ENCODE measurements at places on chromosomes 5 and 9.

GRCh38 chr9:20561531-20561930, 60.8 kb downstream of the MLLT3 start:
- DNase-seq = no peak

GRCh38 chr5:158155067-158155466, 296.1 kb upstream of the CLINT1 start:
- DNase-seq = no peak

- no peak for DNase-seq
These were observed 93.2 kb downstream of the MYO10 start for GRCh38 chr5:16842896-16843295.

DNA sequence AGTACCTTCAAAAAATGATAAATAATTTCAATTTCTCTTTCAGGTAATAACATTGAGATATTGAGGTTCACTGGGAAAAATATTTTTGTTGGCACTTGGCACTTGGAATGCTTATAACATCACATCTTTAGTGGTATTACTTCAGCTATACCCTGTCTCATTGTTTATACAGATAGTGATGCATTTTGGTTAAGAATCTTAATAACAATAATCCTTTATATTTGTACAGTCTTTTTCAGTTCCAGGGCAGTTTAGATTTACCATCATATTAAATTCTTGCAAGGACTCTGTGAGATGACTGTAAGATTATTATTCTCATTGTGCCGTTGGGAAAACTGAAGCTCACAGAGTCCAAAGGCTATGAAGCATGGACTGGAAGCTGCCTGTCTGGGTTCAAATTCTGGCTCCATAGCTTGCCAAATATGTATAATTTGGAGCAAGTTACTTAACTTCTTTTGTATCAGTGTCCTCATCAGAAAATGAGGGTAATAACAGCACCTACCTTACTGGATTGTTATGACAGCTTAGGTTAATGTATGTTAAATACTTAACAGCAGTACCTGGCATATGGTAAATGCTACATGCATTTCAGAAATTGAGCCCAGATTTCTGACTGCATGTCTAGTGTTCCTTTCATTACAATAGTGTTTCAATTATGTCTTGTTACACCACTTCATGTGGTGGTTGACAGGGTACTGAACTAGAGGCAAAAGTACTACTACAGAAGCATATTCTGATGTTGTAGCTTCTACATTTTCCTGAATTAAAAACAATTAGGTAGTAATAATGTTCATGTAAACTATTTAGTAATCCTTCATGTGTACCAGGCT, 272.2 kb downstream of the PLK2 start:
- DNase-seq = no peak

DNA sequence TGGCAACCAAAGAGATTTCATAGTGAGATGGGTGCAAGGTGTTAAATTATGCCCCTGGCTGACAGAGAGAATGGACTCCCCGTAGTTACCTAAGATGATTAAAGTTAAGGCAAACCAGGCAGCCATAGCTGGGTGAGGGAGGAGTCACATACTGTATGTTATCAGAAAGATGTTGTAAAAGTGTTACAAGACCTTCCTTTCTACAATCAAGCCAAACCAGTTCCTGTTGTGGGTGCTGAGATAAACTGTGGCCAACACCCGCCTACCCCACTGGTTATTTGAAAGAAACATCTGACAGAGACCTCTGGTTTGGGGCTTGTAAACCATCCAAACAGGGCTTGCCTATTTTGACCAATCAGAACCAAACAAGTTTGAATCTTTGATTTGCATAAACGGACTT, 684.7 kb upstream of the NUDT12 start:
- no peak for DNase-seq

DNA sequence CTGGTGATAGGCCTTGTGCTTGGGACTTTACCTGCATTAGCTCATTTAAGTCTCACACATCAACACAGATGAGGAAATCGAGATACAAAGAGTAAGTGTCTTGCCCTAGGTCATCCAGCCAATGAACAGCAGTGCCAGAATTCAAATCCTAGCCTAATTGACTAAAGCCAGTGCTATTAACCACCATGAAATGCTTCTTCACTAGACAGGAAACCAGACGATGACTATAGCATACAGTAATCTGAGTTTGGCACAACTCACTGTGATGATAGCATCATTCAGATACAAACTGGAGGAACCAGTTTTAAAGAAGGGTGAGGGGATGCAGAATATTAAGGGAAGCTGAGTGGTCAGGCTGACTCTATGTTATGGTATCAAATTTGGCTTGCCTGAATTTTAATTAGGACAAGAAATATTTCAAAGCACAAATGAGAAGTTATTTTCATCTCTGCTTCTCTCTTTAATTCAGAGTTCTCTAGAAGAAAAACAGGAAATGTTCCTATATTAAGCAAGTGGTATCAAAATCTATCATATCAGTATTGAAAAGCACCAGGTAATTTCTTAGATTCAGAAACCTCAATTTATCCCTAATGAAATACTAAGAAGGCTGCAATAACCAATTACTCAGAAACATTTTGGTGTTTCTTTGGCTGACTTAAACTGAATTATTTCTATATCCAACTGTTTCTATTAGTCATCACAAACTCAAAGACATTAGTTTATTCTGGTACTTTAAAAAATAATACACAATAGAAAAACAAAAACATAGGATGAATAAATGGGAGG, 147.0 kb upstream of the RASA1 start:
- DNase-seq = peak; percentile 91

- no peak for DNase-seq
These were observed 11.1 kb downstream of the TRIM14 start for GRCh38 chr9:98107926-98108325.

- DNase-seq = no peak
These were observed 19.4 kb downstream of the VLDLR start for GRCh38 chr9:2641033-2641432.

DNA sequence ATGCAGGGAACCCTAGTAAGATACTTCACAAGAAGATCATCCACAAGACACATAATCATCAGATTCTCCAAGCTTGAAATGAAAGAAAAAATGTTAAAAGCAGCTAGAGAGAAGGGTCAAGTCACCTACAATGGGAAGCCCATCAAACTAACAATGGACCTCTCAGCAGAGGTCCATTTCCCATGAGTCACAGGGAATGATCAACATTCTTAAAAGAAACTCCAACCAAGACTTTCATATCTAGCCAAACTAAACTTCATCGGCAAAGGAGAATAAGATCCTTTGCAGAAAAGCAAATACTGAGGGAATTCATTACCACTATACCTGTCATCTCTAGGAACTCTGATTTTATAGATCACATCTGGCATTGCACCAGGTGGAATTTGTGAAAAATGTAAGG, 52.9 kb upstream of the SPATA31E1 start:
- DNase-seq = no peak

- peak; percentile 20 for DNase-seq
These were observed 47.5 kb downstream of the UBE2QL1 start for GRCh38 chr5:6496207-6496584.

DNA sequence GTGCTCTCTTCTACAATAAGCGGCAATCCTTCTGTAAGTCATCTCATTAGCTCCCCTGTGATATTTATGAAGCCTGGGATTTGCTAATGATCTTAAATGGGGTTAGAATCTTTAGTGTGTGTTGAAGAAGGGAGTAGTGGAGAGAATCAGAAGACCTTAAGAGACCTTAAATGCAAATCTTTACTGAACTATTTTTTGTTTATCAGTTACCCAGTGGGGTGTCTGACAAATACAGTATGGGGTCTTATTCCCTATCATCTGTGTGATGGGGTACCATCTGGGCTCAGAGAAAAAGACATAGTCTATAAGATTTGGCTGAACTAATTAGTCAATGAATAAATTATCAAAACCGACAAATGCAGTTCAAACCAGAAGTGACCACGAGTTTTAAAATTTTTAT, 378.4 kb upstream of the SGCD start:
- no peak for DNase-seq

GRCh38 chr5:132372127-132372526, 2.6 kb downstream of the SLC22A5 start:
- DNase-seq = no peak

DNA sequence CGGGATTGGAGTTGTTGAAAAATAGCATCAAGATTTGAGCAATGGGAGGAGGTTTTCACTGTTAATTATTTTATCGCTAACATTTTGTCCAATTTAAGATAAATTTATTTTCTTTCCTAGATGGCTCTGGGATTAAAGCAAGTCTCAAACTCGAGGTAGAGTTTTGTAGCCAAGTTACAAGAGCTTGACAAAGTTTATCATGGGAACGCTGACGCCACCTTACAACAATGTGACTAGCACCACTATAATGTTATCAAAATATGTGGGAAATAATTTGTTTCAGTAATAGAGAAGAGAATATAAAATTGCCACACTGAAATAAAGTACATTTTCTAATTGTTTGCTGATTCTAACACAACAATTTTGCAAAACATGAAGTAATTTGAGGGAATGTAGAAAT, 19.8 kb upstream of the TARS1 start:
- no peak for DNase-seq

GRCh38 chr5:72566746-72567145, 59.5 kb upstream of the ZNF366 start:
- no peak for DNase-seq

DNA sequence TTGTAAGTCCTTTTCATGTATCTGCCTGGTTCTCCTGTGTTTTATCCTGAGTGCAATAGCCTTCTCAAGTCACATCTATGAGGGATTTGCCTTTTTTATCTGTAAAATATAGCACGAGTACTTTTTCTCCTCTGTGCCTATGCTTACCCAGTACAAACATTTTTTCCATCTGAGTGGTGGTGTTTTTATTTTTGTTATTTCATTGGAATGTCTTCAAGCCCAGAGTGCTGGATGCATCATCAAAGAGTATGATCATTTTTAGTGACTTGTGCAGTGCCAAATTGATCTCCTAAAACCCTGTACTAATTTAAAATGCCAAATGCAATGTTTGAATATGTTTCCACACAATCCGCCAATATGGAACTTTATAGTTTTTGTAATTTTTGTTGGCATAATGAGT, 86.1 kb downstream of the TLE4 start:
- DNase-seq = no peak

DNA sequence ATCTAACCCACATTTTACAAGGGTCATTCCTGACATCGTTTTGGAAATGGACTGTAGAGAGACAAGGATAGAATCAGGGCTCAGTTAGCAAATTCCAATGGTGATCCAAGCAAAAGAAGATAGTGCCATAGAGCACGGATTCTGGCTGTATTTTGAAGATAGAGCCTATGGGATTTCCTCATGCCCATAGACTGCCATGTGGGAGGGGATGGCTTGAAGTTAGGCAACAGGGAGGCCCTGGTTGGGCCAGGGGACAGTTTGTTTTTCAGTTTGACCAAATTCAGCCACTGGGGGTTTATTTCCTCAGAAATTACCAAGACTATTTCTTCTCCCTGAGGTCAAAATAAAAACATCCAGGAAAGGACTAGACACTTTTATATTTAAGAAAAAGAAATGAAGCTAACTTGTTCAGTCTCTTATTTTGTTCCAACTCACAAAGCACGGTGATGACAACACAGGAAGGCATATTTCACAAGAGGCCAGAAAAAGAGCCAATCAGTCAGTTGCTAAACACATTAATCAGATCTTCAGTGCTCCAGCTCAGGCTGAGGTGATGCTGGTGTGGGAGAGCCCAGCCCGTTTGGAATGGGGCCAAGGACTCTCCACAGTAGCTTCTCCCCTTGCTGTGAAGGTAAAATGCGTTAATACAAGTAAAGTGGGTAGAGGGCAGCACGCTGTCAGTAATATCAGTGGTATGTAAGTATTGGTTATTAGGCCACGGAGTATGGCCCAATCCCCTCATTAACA, 4.4 kb upstream of the DCTN4 start:
- DNase-seq = peak; percentile 90

DNA sequence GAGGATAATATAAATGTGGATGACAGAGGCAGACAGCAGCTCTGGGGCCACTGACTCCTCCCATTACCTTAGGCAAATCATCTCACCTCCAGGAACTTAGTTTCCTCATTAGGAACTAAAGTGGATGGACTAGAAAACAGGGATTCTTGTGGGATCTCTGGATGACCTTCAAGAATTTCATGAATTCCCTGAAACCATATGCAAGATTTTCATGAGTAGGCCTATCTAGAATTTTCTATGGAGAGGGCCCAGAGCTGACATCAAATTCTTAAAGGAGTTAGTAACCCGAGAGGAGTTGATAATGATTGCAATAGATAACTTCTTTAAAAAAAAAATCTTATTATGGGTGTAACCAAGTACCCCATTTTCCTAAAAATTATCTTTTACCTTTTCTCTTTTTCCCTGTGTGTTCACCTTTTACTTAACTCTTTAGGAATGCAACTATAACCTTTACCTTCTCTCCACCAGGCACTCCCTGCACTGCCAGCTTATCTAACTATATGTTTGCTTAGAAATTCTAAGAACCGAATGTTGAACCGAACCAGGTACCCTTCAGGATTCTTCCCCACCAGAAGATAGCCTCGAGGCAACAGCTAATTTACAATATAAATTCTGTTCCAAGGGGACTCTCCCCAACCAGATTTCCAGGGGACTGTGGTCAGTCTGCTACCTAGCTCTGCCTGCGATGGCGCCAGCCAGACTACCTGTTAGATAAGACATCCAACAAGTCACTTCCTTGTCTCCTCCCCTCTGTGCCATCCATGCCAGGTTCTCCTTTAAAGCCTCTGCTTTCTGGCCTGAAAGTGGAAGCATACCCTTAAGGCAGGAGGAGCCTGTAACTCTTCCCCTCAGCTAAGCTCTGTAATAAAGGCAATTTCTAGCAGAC, 86.0 kb downstream of the GCNT4 start:
- DNase-seq = no peak

DNA sequence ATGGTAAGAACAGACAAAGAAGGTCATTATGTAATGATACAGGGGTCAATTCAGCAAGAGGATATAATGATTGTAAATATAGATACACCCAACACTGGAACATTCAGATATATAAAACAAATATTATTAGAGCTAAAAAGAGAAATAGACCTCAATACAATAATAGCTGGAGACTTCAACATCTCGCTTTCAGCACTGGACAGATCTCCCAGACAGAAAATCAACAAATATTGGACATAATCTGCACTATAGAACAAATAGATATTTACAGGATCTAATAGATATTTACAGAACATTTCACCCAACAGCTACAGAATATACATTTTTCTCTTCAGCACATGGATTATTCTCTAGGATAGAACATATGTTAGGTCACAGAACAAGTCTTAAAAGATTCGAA, 190.6 kb upstream of the RFX3 start:
- no peak for DNase-seq

GRCh38 chr5:106648401-106648800, 1022.3 kb downstream of the EFNA5 start:
- no peak for DNase-seq

Measured in A172 (cell line).